SK-N-SH (cell line): ENCODE measurements at places on chromosomes 1 and 21. TPM values are rescaled to one million over a fixed set of nuclear protein-coding genes. Genes with fewer than 3 reads are reported as not detected.

DNA sequence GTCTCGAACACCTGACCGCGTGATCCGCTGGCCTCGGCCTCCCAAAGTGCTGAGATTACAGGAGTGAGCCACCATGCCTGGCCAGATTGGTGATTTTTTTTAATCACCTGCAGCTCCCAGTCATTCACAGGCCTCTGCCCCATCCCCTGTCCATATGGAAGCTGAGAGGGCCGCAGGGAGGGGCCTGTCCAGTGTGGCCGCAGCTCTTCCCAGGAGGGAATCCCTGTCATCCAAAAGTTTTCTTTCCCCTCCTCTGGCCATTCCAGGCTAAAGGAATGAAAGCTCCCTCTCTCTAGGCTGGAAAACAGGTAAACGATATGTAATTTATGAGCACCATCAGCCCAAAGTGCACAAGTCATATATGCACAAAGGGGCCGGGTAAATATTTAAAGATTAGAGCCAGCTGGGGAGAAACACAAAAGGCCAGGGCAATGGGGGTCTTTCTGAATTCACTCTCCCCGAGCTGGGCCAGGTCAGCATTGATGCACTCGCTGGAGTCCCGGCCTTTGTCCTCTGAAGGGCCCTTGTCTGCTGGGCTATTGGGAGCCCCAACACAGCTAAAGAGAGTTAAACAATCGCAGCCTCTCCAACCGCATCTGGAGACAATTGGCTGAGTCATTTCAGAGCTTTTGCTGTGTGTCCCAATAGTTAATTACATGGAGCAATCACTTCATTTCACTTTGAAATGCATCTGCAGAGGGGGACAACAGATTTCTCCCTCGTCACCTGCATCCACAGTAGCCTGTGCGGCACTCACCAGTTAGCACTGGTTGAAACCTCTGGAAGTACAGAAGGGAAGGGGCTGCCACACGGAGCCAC is 3.8 kb upstream of the HES3 start:
- DNase-seq, result no peak

The BMP8A gene
- 0.05 and 0.16 TPM in 2 replicates for polyA plus RNA-seq

DNA sequence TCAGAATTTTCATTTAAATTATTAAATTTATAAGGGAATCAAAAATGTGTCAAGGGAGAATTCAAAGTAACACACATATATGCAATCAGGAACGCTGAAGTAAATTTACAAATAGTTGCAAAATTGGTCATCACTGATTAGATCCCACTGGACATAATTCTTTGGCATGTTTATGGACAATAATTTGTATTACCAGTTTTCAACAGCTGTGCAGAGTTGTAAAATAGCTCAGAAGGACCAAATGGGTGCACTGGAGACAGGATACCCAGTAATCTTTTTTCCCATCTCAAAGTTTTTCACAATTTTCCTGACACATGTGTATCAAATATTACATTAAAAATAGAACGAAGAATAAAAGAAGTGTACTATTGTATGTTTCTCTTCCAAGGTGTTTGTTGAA is 4.1 kb upstream of the ANGPTL1 start:
- DNase-seq, result no peak

The APOBEC4 gene
- polyA plus RNA-seq, result not detected in 2 replicates

DNA sequence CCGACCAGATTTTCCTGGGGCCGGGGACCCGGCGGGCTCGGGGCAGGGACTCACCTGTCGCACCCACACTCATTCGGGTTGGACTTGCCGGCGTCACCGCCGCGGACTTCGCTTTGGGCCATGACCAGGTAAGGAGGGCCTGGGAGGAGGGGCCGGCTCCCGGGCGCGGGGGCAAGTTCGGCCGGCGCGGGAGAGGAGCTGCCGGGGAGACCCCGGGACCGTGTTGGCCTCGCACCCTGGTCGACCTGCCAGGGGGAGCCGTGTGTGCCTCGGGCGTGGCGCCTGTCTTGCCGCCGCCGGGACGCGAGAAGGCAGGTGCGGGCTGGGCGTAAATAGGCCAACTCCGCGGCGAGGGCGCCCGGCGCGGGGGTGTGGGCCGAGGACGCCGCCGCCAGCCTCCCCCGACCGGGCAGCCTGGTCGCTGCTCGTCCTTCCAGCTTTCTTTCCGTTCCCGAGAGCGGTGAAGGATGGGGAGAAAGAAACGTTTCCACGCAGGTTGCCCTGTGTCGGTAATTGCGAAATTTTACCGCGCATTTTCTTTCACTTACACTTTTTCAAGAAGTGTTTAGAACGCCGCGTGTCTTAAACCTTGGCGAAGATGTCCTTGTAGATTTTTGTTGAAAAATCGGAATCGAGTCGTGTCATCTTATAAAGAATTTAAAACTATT is 558 bp downstream of the USP1 start:
- no peak for DNase-seq

The MYBPH gene
- 0.12 TPM in 1 of 2 replicates, not detected in the other for polyA plus RNA-seq

The KCNN3 gene
- 0.10 and 0.16 TPM in 2 replicates for polyA plus RNA-seq

DNA sequence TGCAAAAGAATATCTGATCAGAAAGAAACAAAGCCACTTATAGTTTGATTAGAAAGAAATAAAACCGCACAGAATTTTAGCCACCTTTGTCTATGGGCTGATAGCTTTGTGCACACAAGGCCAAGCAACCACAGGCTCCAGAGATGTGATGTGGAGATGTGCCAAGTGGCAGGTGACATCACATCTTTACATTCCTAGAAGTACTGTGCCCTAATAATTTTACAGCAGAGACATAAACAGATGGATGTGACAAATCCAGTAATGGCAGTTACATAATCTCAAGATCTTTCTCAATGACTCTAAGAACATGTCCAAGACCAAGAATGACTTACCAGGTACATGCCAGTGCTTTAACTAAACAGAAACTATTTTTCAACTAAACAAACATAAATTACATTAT is 159.5 kb downstream of the LTN1 start:
- no peak for DNase-seq

The EFNA1 gene
- 14.4 and 15.3 TPM in 2 replicates for polyA plus RNA-seq

DNA sequence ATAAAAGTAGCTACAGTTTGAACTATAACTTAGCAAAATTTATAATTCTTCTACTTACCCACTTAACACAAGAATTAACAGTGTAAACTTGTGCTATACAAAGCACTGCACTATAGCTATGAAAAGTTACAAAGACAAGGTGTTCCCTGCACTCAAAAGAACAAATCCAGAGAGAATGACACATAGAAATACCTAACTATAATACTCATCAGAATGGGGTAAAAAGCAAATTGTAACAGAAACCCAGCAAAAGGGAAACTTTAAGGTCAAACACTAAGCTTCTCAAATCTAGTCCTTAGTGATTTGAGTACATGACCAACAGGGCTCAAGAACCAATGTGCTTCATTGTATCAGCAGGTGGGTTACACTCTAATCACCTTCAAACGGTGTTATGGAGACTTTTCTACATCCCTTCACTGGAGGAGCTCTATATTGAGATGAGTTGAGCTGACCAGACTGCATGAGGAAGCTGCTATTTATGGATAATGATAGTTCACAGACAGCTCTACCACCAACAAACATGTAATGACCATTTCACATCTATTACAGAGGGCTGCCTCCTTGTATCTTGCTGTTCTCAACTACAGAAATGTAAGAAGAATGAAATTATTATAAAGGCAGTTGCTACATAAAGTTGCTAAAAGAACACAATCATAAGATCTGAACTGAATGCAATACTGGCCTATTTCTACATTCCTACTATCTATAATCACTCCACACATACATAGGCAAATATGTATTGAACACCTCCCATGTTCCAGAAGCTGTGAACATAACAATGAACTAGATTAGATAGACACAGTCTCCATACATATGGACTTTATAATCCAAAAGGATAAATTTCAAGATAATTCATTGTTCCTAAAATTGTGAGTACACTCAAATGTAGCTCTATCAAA is 47.6 kb downstream of the PIK3R3 start:
- no peak for DNase-seq

DNA sequence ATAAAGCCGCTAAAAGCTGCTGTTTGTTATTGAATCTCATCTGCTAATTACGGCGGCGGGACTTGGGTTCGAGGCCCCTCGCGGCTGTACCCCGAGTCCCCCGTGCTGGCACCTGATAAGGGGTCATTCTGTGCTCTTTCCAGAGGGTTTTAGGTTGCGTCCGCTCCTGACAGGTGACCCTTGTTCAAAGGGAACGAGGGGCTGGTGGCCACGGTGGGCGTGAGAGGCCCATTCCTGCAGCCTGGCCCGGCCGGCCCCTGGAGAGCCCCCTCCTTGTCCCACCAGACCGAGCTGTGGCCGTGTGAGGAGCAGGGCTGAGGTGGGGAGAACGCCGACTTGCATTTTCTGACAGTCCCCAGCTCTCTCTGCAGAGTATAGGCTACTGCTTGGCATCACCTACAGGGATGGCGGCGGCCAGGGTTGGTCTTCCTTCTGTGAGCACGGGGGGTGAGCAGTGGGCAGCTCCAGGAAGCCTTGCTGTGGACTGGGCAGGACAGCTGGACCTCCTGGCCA is 12.2 kb downstream of the PRDM16 start:
- no peak for DNase-seq

DNA sequence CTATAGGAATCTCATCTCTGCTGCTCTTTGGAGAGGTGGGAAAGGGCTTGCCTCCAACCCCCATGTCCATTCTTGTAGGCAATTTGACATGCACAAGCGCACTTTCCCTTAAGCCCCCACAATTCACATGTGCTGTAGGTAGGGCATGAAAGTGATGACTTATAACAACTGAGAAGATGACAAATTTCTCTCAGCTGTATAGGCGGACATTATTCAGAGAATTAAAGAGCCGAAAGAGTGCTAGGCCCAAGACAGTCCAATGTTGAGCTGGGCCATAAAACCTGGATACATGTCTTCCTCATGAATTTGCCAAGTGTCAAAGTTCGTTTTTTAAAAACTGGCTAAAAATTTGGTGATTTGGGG is 106.3 kb upstream of the LYPLAL1 start:
- no peak for DNase-seq

GRCh38 chr1:3905266-3905952 is 5.3 kb upstream of the C1orf174 start:
- DNase-seq, result no peak

DNA sequence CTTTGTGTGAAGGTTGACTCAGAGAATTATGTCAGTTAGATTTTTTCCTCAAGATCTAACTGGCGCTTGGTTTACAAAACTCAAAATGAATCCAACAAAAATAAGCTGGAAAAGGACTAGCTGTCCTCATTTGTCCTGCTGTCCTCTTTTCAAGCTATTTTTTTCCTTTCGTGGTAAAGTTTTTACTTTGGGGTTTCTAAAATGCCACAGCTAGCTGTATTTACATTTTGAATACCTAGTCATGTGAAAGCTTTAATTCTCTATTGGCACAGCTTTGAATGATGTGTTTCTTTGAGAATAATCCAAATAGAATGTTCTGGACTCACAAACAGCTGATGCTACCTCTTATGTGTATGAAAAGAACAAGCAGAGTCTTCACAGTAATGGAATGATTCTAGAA is 673.6 kb upstream of the NR5A2 start:
- DNase-seq, result no peak

GRCh38 chr1:19067182-19067911 is 110.9 kb upstream of the IFFO2 start:
- DNase-seq, result peak; percentile 63

The PCP4 gene
- polyA plus RNA-seq, result not detected in 2 replicates

DNA sequence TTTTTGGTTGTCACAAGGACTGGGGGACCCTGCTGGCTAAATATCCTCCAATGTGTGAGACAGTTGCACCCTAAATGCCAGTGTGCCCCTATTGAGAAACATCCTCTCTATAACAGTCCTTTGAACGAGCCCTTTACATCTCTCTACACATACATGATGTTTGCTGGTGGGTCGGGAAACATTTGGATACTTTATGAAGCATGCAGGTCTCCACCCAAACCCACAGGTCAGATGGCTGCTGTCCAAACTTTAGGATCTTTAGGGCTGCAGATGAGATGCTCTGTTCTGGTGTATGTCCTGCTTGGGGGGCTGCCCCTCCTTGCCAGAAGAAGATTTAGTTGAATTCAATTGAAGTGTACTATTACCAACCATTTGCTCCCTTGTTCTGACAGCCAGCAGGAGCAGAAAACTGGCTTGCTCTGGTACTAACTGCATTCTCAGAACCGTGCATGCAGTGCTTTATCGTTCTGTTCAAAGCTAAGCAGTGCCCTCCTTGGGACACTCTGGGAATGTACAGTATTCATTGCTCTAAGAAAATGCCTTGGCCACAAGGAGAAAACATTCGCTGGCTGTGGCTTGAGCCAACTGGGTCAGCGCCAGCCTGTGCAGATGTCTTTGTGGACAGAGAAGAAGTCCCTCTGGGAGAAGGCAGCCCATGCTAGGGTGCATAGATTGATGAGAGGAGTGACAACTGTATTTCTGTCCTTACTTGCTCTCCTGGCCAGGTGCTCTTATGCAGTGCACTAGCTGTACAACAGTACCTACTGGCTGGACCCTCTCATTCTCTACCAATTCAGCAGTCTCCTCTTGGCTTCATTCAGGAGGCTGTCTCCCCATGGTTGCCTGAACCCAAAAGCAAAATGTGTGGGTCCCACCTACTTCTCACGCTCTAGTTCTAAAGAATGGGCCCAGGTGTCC is 61.4 kb upstream of the DIRAS3 start:
- DNase-seq, result peak; percentile 44

The CAMK1G gene
- 15.1 and 18.5 TPM in 2 replicates for polyA plus RNA-seq

The TMPRSS15 gene
- polyA plus RNA-seq, result 0.03 TPM in 1 of 2 replicates, not detected in the other

The LCE1C gene
- polyA plus RNA-seq, result not detected in 2 replicates

The CHML gene
- 3.0 and 4.1 TPM in 2 replicates for polyA plus RNA-seq
